ENCODE measurements at places on chromosomes 2 and 18.

GRCh38 chr2:177338177-177338721, 54.3 kb upstream of the AGPS start:
- no peak for DNase-seq

DNA sequence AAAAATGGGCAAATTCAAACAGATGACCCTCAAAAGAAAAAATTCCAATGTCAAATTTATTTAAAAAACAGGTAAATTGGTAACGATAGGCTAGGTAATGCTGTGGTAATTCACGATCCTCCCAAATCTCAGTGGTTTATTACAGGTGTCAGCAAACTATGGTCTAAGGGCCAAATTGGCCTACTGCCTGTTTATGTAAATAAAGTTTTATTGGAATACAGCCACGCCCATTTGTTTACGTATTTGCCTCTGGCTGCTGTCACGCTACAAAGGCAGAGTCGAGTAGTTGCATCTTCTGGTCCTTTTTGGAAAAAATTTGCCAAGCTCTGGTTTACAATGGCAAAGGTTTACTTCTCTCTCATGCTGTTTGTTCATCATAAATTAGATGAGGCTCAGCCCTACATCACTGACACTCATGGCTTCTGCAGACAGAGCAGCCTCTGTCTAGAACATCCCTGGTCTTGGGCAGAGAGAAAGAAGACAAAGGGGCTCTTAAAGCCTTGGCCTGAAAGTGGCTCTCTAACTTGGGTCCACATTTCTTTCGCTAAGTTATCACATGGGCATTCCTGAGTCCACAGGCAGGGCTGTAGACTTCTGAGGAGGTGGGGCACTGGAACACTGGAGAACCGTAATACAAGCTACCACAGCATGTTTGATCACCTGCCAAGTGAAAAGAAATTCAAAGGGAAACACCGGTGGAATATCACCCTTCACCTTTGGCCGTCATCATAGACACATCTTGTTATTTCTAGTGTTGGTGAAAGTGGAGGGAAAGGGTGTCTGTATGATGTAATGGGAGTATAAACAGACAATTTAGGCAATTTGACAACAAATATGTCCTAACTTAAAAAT, 34.8 kb downstream of the SP110 start:
- DNase-seq = no peak

- DNase-seq = no peak
Measured at GRCh38 chr18:47244086-47244485, 7.4 kb downstream of the SKOR2 start.

- DNase-seq = no peak
Measured at GRCh38 chr2:622357-622756, 54.8 kb downstream of the TMEM18 start.

- DNase-seq = no peak
Measured at GRCh38 chr2:237724811-237725478, 73.6 kb upstream of the RBM44 start.
